ENCODE measurements at places on chromosomes 3 and 15. TPM values are rescaled to one million over a fixed set of nuclear protein-coding genes. Genes with fewer than 3 reads are reported as not detected.

LYZL4 gene
- not detected for total RNA-seq

ADAMTS17 gene
- total RNA-seq, result 0.09 TPM

RTP4 gene
- not detected for total RNA-seq

LRRN1 gene
- 0.25 TPM for total RNA-seq

IL16 gene
- total RNA-seq, result 16.0 TPM

CA12 gene
- 0.09 TPM for total RNA-seq

GRAMD2A gene
- total RNA-seq, result not detected

SPSB4 gene
- not detected for total RNA-seq

FBXW12 gene
- not detected for total RNA-seq

OR4M2 gene
- not detected for total RNA-seq

MBD4 gene
- 36.3 TPM for total RNA-seq

ESYT3 gene
- not detected for total RNA-seq

SLC28A2 gene
- total RNA-seq, result not detected

ITIH1 gene
- 0.31 TPM for total RNA-seq

ZNF654 gene
- 5.1 TPM for total RNA-seq

MKRN2OS gene
- 0.27 TPM for total RNA-seq

CYP1A2 gene
- total RNA-seq, result not detected

TMCO5A gene
- not detected for total RNA-seq

CEMIP gene
- total RNA-seq, result 0.33 TPM

GRIP2 gene
- not detected for total RNA-seq

NOX5 gene
- not detected for total RNA-seq

TMEM212 gene
- not detected for total RNA-seq

KLHL40 gene
- total RNA-seq, result not detected

RTP1 gene
- not detected for total RNA-seq

BOC gene
- total RNA-seq, result not detected

Measured in K562 (cell line).